ENCODE measurements at places on chromosomes 13 and 19.

DNA sequence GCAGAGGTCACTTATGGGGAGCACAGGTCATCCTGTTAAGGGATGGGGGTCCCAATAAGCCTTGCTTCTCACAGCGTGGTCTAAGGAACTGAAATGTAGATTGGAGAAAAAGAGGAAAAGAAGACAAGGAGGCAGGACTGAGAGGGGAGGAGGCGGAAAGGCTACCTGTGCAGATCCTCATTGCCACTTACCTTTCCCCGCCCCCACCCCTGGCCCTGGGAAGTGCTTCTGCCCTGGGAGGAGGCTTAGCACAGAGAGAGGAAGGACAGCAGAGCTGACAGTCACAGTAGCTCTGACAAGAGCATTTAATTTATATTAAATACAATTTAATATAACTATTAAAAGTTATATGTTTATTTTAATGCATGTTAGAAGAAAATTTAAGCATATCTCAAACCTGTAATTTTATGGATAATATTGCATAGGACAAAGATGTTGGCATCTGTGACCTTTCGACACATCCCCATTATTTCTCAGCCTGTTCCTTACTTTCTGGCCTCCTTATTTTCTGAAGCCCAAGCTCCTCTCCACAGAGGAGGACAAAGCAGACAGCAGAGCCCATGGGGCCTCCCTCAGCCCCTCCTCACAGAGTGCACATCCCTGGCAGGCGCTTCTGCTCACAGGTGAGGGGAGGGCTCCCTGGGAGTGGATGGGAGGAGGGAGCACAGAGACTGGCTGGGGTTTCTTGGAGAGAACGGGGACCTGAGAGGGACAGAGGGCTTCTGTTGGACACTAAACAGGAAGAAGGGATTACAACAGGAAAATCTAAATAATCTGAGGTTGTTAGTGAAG lies 23.4 kb downstream of the CEACAM21 start:
- no peak for DNase-seq

- no peak for DNase-seq
Measured at GRCh38 chr19:54147676-54148075, 10.1 kb downstream of the CNOT3 start.

GRCh38 chr13:80586356-80586755 lies 245.4 kb upstream of the SPRY2 start:
- no peak for DNase-seq

- DNase-seq, result no peak
Measured at GRCh38 chr13:92452840-92453239, 773.8 kb upstream of the GPC6 start.

- DNase-seq, result no peak
Measured at GRCh38 chr13:28710161-28710560, 8.6 kb downstream of the SLC46A3 start.

DNA sequence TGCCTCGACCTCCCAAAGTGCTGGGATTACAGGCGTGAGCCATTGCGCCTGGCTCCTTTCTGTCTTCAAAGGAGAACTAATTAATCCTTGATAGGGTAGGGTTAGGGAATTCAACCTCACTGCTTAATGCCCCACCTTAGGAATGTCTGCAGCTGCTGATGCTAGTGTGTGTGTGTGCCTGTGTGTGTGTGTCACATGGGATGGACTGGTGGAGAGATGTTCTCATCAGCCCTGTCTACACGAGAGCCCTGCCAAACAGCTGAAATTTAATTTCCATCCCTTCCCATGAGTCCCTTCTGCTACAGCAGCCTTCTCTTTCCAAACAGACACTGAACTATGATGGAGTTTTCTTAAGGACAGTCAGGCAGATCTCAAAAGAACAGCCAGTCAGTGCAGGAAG lies 46.5 kb upstream of the CLDN10 start:
- DNase-seq, result no peak

DNA sequence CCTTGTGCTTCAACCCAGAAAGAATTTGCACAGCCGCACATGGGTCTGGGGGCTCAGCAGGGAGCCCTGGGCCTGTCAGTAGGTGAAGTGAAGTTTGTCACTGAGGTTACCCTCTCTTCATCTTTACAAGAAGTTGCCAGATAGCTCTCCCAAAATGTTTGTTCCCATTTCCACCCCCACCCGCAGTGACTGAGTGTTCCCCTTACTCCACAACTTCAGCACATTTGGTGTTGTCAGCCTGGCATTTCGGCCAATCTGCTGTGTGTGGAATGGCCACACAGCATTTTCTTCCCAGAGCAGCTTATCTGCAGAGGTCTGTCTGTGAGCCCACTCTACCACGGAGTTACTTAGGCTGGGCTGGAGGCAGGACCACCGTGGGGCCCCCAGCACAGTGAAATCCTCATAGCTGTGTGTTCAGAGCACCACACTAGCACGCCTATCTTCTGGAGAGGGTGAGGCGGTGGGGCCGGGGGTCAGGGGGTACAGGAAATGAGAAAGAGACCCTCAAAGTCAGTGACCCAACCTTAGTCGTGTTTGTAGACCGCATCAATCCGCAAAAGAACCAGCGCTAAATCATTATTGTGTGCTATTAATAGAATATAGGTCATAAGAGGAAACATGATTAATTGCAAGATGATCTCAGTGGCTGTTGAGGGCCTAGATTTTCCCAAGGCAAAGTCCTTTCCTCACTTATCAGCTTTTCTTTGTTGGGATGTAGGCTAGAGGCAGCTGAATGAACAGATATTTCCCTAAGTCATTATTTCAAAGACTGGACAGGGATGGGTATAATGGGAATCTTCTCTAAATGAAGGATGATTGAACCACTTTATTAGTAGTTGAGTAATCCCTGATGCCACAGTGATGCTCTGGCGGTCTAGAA lies 116.0 kb downstream of the SIPA1L3 start:
- no peak for DNase-seq

DNA sequence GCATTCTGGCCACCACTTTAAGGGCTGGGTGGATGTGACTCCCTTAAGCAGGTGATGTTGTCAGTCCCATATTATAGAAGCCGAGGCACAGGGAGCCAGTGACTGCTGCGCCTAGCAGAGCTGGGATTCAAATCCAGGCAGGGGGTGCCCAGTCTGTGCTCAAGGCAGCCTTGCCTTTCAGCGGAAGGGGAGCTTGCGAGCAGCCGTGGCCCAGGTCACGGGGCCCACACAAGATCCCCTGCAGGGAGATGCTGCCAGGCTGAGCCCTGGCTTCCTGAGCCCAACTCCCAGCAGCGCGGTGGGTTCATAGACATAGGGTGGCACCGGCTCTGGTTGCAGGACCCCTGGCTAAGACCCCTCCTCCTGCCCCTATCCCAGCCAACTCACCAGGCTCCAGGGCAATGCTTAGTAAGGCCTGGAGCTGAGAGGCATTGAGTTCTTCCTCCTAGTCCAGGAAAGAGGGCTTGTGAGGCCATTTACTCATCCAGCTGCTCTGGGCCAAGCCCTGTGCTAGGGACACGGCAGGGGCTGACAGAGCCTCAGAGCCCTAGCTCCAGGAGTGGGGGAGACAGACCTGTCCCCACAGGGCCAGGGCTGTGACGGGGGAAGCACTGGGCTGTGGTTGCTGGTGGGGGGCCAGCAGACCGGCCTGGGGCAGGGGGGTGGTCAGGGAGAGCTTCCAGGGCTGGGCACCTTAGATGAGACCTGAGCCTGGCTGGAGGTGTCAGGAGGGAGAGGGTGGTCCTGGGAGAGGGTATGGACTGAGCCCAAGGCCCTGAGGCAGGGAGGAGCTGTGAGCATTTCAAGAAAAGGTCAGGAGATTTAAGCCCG lies 9.6 kb downstream of the CAPN12 start:
- DNase-seq, result no peak

DNA sequence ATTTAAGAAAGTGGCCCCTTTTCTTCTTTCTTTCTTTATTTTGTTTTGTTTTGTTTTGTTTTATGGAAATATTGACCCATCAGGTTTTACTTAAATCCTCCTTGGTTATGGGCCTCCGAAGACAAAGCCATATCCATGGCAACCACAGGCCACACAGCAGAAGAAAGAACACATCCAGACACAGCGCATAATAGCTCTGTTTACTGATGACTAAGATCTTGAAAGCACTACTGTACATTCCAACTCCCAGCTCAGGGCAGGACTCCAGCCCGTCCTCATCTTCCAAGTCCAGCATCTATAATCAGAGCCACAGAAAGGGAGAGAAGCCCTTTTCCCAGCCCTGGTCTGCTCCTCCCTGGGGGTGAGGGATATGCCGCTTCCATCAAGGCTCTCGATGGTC lies 84.3 kb downstream of the NUFIP1 start:
- DNase-seq, result no peak

- DNase-seq, result no peak
Measured at GRCh38 chr19:33811736-33812387, 15.2 kb downstream of the KCTD15 start.

- DNase-seq, result no peak
Measured at GRCh38 chr13:23608701-23609413, 38.6 kb downstream of the TNFRSF19 start.

- no peak for DNase-seq
Measured at GRCh38 chr19:40601134-40601974, at the start of gene LTBP4. Gene LTBP4 (plus strand): TSS chr19:40601369. CDS start chr19:40601388, 19 bp downstream.

DNA sequence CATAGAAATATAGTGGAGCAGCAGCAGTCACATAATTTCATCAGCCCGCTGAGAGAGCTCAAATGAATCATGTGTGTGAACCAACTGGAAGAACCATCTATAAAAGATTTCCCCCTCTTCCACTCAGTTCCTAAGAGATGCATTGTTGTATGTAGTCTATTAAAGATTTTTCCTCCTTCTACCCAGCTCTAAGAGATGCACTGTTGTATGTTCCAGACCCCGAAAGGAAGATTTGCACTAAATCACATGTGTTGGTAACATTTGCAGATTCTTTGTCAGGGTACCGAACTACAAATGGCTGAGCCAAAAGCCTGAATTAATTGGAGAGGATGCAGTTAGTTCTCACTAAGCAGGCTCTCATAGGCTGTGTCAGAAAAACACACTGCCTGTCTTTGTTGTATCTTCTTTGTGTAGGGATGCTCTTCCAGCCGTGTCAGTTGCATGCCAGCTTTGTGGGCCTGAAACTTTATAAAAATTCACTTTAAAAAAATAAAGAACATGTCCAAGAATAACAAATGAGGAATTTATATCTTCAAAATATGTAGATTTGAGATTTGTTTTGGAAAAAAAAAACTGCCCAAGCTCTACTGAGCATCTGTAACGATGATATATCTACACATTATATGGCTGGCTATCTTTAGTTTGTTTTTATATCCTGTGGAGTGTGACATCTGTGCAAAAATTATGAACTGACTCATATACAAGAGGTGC lies 223.1 kb downstream of the MZT1 start:
- no peak for DNase-seq

DNA sequence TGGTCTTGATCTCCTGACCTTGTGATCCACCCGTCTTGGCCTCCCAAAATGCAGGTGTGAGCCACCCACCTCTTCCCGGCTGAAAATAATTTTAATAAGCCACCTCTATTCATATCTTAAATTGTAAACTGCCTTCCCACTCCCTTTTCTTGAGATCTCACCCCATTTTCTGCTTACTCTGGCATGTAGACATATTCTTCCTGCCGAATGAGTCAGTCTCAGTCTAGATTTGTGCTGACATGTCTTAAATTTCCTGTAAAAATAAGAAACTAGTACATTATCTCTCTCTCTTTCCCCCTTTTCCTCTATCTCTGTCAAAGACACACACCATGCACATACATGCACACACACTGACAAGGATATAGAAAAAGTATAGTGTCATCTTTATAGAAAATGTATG lies 60.9 kb downstream of the THSD1 start:
- DNase-seq, result no peak

DNA sequence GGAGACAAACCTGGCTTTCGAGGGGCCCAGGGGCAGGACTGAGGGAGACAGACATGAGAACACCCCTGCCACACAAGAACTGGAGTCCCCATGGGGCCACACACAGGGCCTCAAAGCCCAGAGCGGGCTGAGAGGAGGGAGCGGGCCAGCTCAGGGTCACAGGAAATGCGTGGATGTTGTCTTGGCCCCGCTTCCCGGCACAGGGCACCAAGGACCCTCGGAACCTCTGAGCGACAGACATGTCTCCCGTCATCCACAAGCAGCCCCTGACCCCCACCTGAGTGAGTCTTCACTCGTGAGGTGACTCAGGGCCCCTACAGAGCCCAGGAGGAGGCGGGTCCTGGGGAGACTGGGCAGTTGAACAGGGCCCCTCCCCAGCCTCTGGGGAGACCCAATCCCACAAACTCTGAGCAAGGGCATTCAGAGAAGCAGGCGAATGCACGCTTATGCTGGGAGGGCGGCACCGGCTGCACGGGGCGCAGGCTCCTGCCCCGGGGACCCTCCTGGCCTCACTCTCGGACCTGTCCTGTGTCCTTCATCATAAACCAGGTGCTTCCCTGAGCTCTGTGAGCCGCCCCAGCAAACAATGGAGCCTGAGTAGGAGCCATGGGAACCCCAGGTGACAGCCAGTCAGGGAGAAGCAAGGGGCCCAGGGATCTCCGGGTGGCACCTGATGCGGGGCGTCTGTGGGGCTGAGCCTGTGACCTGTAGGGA lies 20.1 kb downstream of the SGTA start:
- no peak for DNase-seq

- no peak for DNase-seq
Measured at GRCh38 chr19:47619763-47620162, 10.8 kb downstream of the BICRA start.

DNA sequence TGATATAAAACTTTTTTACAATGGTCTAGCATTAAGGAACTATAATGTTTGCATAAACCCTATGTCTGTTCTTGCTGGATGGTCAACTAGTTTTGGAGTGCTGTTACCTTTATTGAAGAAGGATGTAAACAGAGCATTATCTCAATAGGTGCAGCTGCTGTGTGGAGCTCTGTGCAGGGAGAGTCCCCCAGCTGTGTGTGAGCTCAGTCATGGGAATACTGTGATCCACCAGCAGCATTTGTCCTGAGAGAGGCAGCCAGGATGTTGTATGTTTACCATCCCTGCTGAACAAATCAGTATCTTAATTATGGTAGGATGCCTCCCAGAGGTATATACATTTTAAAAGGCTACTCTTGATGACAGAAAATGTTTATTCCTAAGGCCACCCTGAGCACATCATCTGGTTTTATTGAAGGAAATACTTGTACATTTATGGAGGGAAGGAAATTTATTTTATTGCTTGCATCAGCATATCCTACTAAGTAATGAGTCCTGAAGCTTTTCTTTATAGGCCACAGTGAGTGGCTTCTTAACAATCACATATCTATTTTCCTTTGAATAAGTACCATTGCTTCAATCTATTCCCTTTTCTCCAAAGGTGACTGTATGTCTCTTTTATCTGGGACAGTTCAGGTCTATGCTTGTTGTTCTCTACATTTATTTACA lies 11.7 kb downstream of the RAP2A start:
- DNase-seq, result no peak

DNA sequence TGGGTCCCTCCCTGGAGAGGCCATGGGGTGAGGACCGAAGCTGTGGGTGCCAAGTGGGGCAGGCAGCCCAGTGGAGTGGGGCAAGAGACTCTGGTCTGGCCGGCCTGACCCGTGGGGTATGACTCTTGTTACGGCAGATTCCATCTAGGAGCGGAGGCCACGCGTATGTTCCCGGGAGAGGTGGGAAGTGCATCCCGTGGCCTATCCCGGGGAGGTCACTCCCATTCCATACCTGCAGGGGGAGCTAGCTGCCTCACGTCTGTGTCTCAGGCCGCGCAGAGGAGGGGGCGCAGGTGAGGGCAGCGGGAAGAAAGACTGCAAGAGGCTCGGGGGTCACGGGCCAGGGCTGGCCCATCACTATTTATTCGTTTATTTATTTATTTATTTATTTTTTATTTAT lies 4.9 kb downstream of the CSNK1G2 start:
- no peak for DNase-seq

GRCh38 chr19:51551673-51552432 lies 19.2 kb upstream of the ZNF175 start:
- no peak for DNase-seq

All from stimulated activated CD8-positive, alpha-beta memory T cell treated with anti-CD3 and anti-CD28 coated beads, Interleukin-4, amount 100 ng/mL, for 1 hour (primary cell).